NCI-H446 treated with DMSO at 0.1 percent for 48 hours (cell line): ENCODE measurements at places on chromosomes 1 and 21.

GRCh38 chr1:24317081-24317480 is 2.1 kb upstream of the GRHL3 start:
- no peak for DNase-seq

- no peak for DNase-seq
These were observed 43.1 kb downstream of the ZNF281 start for GRCh38 chr1:200366577-200367253.

DNA sequence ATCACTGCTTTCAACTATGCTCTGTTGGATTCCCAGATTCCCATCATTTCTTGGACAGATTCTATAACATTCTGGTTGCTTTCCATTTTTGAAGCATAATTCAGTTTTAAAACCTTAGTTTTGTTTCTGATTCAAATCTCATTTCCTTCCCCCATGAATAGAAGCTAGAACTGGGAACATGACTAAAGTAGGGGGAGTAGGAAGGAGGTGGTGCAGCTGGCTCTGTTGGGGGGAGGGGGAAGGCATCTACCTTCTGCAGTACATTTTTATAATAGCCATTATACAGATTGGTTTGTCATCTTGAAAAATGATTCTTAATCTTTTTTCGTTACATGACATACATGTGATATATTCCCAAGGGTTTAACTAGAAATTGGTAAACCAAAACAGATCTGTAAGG is 48.1 kb downstream of the SMG7 start:
- DNase-seq = no peak

- DNase-seq = no peak
These were observed 261.0 kb downstream of the DYRK1A start for GRCh38 chr21:37627561-37627960.

DNA sequence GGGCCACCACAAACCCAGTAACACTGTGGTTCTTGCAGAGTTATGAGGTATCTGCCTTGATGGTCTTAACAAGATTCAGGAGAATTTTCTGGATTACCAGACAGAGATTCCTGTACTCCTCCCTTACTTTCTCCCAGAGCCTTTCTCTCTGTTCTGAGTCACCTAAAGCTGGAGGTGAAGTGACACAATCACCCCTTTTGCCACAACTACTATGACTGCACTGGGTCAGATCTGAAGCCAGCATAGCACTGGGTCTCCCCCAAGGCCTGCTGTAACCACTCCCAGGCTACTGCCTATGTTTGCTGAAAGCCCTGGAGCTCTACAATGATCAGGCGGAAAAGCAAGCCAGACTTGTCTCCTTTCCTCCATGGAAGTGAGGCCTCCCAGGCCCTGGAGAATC is 156.7 kb upstream of the NEGR1 start:
- no peak for DNase-seq

GRCh38 chr1:33165209-33165608 is 16.6 kb downstream of the TRIM62 start:
- DNase-seq = no peak

DNA sequence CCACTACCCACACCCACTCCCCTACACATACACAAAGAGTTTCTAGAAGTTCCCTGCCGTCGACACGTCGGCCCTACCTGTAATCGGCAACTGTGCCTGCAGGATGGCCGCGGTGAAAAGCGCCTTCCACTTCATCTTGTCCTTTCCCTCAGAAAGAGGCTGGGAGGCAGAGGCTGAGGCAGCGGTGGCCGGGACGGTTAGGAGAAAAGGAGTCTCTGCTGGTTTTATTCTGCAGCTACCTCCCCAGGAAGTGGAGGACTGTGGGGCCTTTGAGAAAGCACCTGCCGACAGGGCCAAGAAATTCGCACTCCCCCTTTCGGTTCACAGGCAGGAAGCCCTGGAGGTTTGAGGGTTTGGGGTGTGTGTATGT is at the start of gene CD247:
Gene CD247, minus strand, starts transcription at position 199 of the 370 bp plus-strand sequence. Its CDS starts 64 bp downstream, at position 135.
- DNase-seq = no peak

GRCh38 chr21:38944903-38945302 is 139.2 kb downstream of the ETS2 start:
- no peak for DNase-seq

DNA sequence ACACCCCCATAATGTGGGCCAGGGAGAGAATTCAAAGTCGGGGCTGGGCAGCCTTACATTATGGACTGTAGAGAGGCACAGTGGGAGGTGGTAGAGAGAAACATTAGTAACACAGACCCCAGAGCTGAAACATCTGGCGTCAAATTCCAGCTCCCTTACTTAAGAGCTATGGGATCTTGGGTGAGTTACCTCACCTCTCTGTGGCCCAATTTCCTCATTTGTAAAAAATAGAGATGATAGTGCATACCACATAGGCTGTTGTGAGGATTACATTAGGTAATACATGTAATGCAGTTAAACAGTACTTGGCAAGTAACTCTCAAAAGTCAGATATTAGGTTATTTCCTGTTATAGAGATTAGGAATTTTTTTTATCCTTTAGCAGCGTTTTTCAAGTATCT is 160.5 kb upstream of the KIAA0040 start:
- DNase-seq = no peak

GRCh38 chr21:37139902-37140301 is 66.8 kb downstream of the TTC3 start:
- no peak for DNase-seq

- no peak for DNase-seq
These were observed 33.5 kb downstream of the VPS26C start for GRCh38 chr21:37233551-37234146.

- no peak for DNase-seq
These were observed 994 bp upstream of the ACBD6 start for GRCh38 chr1:180503280-180503862.

- DNase-seq = no peak
These were observed 90.3 kb downstream of the WLS start for GRCh38 chr1:68142036-68142435.

DNA sequence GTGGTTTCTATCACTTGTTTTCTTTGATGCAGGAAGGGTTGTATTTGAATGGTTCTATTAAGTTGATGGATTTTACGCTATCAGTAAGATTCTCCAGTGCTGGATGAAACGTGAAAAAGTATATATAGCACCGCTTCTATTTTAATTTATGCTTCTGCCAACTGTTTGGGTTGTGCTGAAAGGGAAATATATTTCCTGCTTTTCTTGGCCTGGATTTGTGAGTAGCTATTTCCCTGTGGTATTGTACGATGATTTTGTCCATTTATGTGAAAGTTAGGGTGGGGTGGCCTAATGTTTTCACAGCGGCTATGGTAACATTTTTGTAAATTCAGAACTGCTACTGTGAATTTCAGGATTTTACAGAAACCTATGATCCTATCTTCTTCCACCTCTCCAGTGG is 322 bp downstream of the C1orf162 start:
- no peak for DNase-seq

DNA sequence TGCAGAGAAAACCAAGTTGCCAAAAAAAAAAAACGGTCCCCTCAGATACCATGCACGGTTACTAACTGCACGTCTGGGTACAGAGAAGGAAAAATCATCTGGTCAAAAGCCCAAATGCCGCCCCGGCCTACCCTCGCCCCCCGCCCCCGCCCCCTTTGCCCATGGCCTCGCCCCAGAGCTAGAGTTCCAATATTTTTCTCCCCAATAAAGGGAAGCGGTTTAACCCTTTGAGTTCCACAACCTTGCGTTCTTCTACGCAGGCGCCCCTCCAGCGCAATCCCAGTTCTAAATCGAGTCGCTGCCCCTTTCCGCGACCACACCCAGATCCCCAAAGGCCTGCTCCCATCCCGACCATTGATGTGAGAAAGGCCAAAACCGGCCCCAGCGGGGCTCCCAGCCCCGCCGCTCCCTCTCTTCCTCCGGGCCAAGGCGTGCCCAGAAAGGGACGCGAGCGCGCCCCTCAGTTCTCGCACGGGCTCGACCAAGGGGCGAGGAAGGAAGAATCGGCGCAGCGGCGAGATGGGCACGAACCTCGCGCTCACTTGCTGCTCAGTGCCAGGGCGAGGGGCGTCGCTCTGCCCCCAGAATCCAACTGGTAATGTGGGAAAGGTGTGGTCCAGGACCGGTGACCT is 797 bp downstream of the WDR47 start:
- no peak for DNase-seq

GRCh38 chr1:198498881-198499280 is 41.6 kb downstream of the ATP6V1G3 start:
- DNase-seq = no peak

GRCh38 chr21:45351526-45352275 is 53.3 kb upstream of the COL18A1 start:
- DNase-seq = no peak

GRCh38 chr1:229227298-229227919 is 43.5 kb upstream of the RAB4A start:
- DNase-seq = peak; percentile 68

- DNase-seq = no peak
These were observed 156.7 kb upstream of the PTGFR start for GRCh38 chr1:78334114-78334513.

DNA sequence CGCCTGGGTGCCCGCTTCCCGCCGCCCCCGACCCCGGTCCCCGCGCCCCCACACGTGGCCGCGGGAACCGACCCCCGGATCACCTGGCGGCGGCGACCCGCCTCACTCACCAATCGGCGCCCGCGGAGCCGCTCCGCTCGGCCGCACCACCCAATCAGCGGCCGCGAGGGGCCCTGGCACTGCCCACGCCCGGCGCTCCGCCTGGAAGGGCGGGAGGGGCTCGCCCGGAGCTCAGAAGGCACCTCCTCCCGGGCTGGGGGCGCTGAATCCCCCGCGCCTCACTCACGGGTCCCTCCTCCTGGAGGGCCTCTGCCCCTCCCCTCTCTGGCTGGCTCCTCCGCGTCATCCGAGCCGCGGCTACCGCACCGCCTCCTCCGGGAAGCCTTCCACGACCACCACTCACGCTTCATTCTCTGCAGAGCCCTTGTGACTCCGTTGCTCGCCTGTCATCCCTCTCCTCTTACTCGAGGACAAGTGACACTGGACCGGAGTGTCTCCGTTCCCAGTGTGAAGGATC is 374 bp downstream of the SH2D5 start:
- peak; percentile 57 for DNase-seq

DNA sequence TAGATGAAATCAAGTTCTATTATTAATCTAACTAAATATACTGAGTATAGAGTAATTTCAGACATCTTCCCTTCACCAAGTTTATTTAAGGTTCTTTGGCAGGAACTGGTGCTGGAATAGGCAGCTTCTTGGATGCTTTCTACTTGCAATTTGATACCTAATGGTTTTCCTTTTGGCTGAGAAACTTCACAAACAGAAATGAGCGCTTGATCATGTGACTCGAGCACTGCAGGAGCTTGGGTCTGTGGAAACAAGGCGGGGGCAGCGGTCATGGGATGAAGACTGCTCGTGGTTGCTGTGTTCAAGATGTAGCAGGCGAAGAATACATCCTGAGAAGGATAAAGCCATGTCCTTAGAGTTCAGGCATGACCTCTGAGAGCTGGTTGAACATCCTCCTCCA is 136.8 kb downstream of the PTPRC start:
- peak; percentile 79 for DNase-seq

DNA sequence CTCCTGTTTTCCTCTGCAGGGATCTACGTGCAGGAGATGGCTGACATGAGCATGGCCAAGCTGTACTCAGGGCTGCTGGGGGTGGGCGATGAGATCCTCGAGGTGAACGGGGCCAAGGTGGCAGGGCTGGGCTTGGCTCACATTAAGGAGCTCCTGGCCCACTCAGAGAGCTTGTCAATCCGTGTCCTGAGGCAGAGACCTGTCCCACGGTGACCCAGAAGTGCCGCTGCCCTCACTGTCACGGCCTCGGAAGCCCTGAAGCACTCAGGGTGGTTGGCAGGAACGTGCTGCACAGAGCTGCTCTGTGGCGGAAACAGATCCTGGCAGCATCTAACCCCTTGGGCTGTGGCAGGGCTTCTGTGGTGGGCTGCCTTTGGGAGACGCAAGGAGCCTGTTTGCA is 37.6 kb downstream of the KIAA1614 start:
- no peak for DNase-seq

DNA sequence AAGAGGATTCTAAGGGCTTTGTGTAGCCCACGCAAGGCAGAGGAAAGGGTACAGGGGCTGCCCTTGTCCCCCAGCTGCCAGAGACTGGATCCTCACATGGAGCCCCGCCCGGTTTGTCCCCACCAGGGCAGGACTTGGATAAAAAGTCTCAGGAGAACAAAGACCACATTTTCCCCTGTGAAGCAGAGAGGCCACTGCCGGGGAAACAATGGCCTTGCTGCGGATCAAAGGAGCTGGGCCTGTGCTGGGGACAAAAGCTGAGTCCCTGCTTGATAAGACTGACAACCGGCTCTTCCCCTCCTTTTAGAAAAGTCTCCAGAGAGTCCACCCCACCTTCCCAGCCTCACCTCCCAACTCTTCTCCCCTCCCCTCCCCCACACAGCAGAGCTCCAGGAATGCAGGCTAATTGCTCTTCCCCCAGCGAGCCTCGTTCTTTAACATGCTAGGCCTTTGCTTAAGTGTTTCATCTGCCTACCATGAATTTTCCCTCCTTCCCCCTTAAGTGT is 142.4 kb downstream of the PLPP3 start:
- DNase-seq = no peak

DNA sequence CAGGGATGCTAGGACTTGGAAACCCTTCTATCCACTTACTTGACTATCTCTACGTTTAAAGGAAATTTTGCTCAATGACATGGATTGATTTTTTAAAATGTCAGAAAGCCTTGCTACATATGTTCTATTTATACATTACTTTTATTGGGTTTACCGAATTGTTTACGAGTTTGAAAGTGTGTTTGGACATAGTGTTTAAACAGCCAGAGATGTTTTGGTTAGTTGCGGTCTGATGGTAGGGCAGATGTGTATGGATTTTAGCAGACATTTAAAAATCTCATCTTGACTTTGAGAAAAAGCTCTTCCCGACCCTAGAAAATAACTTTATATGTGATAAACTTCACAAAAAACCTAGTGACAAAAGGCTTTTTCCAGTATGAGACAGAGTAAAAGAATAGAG is 513.7 kb downstream of the PLA2G4A start:
- DNase-seq = no peak

- DNase-seq = no peak
These were observed 2.4 kb downstream of the SPSB1 start for GRCh38 chr1:9294910-9295636.

DNA sequence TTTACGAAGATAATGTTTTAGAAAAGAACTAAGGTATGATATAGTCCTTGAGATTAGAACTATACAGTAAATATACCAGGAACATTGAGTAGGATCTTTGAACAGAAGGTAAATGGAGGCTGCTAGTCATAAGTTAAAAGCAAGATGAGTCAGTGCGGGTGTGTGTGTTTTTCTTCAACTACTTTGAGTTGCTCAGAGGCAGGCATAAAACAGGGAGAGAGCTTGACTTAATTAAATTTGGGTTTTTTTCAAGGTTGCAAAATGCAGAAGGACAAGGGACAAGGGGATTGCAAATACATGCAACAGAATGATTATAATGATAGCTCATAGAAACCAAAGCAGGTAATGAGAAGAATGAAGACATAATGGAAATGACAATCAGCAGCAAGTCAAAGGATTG is 815.1 kb downstream of the NCAM2 start:
- DNase-seq = no peak

- no peak for DNase-seq
These were observed 894 bp downstream of the TCEA3 start for GRCh38 chr1:23423415-23424292.
